ENCODE measurements at places on chromosomes 11 and 22. TPM values are rescaled to one million over a fixed set of nuclear protein-coding genes. Genes with fewer than 3 reads are reported as not detected.

CSNK1E gene
- total RNA-seq, result 101 TPM

OR52B6 gene
- not detected for total RNA-seq

DNA sequence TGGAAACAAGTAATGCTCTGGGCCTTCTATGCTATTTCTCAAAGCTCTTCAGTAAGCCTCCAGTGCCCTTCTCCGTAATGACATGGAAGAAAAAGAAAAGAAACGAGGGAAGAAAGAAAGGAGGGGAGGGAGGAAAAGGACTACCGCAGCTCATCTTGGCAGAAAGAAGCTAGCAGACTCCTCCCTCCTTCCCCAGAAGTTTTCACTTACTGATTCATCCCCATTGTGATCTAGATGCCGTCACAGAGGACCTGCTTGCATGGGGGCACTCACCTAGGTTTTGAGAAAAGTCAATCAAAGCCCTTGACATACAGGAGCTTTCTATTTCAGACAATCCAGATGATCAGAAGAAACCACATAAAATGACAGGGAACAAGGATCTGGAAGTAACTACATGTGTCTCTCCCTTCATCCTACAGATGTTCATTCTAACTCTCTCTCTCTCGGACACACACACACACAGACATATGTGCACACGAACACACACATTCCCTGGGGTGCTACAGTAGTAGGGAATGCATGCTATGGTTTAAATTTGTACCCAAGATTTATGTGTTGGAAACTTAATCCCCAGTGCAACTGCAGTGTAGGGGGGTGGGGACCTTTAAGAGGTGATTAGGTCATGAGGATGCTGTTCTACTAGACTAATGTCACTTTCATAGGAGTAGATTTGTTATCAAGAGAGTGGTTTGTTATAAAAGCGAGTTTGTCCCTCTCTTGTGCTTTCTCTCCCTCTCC, 37.6 kb upstream of the RCN1 start:
- no peak for DNase-seq

DNA sequence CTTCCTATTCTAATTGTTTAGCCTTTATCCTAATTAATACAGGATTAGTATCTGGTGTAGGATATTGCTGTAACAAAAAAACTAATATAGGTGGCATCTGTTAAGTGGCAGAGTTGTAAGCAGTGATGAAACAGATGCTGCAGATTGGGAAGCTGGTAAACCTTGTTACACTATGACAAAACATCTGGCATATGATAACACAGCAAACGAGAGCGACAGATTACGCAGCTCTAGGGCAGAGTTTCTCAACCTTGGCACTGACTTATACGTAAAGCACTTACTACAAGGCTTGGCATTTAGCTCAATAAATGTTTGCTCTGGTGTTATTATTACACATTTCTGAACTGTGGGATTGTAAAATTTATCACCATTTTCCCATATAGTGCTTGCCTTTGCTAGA, 137.0 kb downstream of the ATG16L2 start:
- no peak for DNase-seq

- peak; percentile 92 for DNase-seq
Observed at GRCh38 chr11:128069665-128070064, 517.7 kb downstream of the ETS1 start.

DNA sequence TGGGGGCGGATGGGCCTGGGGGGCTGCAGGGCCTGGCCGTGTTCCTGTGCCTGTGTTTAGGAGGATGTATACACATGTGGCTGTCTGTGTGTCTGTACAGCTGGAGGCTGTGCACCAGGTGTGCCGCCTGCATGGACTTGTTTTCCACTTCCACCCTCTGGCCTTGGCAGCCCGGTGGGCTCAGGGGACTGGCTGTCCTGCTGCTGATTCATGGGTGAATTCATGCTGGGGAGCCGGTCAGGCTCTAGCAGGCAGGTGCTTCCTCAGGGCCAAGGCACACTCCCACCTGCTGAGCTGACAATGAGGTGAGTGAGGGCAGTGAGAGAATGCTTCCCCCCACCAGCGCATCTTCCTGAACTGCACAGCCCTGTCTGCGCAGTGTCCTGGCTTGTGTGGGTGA, 88.4 kb downstream of the CCDC81 start:
- DNase-seq, result peak; percentile 29

GRCh38 chr11:65616575-65617001, 1.0 kb downstream of the PCNX3 start:
- DNase-seq, result no peak

DNA sequence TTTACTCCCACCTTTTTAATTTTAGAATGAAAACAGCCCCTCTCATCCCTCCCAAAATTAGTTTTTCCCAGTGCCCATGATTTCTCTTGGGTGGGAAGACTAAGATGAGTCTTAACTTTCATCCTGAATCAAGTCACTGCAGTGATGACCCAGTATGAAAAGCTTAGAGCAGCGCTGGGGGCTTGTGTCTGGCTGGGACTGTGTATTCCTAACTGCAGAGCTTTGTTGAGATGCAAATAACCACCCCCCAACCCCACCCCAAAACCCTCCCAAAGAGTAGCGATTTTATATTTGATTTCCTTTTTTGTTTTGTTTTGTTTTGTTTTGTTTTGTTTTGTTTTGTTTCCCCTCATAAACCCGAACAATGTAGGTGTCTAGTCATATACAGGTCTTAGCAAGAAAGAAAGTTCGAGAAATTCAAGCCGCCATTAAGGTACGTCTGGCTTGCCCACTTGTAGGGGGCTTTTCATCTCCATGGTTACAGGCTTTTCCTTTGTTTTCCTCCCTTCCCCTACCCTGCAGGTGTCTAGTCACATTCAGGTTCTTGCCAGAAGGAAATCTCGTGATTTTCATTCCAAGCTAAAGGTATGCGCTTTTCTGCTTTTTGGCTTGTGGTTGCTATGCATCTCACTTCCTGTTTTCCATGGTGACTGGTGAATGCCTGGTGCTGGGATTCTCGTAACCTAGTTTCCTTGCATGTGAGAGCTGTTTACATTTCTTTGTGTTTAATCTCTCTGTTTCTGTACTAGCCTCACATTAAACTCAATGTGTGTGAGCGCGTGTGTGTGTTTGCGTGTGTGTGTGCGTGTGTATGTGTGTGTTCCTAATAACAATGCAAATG, 144.6 kb upstream of the RASSF10 start:
- DNase-seq, result peak; percentile 97
